ENCODE measurements at places on chromosomes 4 and X.

DNA sequence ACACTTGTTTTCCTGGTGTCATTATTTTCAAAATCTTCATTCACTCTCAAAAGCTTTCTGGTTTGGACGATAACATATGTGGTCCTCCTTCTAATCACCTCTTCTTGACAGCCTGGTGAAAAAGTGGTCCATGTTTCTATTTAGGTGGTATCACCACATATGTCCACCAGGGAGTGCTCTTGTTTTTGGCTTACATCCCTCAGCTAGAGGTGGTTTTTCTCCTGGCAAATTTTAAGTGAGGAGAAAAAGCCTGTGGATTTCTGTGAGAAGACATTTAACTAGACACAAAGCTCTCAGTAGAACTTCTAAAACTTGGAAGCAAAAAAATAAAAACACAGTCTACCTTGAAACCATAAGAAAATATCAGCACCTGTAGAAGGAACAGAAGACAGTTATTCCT is 58.0 kb upstream of the FRMPD4 start:
- DNase-seq, result no peak

DNA sequence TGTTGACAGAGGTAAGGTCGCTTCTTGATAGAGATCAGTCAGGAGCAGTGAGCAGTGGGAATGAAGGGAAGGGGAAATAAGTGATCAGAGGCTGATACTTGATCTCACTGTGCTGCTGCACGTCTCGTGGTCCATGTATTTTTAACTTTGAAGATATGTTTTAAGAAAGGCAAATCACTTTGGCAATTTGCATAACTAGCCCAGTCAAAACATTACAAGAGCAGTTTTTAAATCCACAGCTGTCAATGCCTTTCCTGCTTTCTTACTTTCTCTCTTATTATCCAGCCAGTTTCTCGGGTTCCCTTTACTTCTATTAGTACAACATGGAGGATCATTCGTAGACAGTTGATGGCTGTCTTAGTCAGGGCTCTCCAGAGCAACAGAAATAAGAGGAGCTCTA is 472.8 kb downstream of the TMA16 start:
- DNase-seq, result no peak

- DNase-seq, result no peak
Observed at GRCh38 chr4:94976371-94977011, 218.7 kb downstream of the BMPR1B start.

DNA sequence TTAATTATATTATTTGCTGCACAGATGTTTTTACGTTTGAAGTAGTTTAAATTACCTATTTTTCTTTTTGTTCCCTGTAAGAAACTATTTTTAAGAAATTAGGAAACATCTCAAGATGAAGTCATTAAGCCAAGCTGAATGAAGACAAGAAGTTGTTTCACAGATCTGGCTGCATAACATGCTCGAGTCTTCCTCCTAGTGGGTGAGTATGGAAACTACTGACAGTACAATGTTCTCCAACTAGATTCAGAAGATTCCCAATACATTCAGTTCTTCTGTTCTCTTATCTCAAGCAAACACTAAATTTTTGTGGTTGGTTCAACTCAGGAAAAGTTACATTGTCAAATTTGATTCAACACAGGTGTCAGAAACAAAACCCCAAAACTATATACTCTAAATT is 256.8 kb upstream of the VCX start:
- DNase-seq, result no peak

GRCh38 chr4:35250761-35251160 is 993.6 kb downstream of the ARAP2 start:
- no peak for DNase-seq

Measured in activated T-cell treated with anti-CD3 and anti-CD28 coated beads for 24 hours (primary cell).